Fibroblast of mammary gland (primary cell): ENCODE measurements at places on chromosomes 2 and 18.

DNA sequence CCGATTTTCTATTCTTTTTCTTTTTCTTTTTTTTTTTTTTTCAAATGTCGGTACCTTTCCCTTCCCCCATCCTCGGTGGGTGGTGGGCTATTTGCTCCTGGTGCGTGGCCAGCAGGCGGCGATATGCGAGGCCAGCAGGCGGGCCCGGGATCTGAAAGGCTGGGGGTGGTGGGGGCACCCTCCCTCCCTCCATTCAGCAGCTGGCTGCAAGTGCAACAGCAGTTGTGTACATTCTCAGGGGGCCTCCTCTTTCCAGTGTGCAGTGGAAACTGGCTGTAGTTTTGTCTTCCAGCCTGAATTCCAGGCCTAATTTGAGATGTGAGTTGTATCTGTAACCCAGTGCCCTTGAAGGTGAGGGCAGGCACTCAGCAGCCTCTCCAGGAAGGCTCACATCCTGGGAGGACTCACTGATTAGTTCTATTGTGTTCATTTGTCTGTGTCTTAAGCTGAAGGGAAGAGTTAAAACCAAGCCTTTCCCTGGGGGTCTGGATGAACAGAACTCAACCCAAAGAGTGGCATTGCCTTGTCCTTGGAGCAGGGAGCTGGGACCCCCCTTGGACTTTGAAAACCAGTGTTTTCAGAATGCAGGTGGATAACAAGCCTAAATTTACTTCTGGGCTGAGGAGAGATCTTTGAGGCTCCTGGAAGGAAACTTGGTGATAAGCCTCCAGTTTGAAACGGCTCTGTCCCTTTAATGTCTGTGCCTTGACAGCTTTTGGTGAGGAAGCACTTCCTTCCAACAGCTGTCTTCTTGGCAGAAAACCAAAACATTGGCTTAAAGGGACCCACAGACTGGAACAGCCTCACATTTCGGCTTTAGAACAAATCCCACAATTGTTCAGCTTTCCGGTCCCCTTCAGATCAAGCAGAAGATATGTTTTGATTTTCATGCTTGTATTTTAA lies 3.3 kb downstream of the MYCN start:
- no peak for DNase-seq

DNA sequence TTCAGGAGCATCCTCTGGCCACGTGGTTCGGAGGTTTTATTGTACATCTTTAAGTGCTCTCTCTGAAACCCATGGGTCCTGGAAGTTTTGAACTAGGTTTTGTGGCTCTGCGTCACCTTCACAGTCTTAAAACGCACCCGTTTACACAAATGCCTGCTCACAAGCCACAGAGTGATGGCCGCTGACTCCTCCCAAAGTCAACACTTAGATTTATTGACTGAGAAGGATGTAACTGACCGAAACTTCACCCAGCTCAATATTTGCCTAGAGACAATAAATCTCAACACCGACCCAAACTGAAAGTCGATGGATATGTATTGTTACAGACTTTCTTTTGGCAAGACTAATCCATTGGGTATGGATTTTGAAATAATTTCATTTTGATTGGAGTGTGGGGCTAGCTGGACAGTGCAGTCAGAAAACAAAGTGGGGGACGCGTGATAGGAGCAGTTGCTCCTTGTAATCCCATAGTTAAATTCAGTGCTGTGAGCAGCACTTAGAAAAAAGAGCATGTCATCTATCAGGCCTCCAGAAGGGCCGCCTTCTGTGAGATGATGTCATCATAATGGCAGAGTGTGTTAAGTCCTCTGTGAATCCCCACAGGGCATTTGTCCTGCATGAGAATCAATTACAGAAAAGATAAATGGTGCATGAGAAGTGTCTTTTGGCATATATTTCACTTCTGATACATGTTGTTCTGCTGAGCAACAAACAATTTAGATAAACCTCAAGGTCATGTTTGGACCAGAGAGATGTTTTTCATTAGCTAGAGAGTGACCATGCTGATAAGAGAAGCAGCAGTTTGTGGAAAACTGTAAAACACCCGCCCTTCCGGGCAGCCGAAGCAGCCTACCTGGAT lies 183.7 kb downstream of the INO80D start:
- peak; percentile 37 for DNase-seq

GRCh38 chr2:8534729-8535468 lies 147.0 kb upstream of the ID2 start:
- DNase-seq: peak; percentile 77

- no peak for DNase-seq
Measured at GRCh38 chr2:191611614-191612013, 66.3 kb upstream of the NABP1 start.
